ENCODE measurements at places on chromosomes 5 and 9. TPM values are rescaled to one million over a fixed set of nuclear protein-coding genes. Genes with fewer than 3 reads are reported as not detected.

GNA14 gene
- 6.5 TPM for total RNA-seq

JADE2 gene
- total RNA-seq, result 29.3 TPM

TMOD1 gene
- total RNA-seq, result 0.97 TPM

MCIDAS gene
- not detected for total RNA-seq

ZFP37 gene
- total RNA-seq, result 1.6 TPM

KIF12 gene
- not detected for total RNA-seq

DNA sequence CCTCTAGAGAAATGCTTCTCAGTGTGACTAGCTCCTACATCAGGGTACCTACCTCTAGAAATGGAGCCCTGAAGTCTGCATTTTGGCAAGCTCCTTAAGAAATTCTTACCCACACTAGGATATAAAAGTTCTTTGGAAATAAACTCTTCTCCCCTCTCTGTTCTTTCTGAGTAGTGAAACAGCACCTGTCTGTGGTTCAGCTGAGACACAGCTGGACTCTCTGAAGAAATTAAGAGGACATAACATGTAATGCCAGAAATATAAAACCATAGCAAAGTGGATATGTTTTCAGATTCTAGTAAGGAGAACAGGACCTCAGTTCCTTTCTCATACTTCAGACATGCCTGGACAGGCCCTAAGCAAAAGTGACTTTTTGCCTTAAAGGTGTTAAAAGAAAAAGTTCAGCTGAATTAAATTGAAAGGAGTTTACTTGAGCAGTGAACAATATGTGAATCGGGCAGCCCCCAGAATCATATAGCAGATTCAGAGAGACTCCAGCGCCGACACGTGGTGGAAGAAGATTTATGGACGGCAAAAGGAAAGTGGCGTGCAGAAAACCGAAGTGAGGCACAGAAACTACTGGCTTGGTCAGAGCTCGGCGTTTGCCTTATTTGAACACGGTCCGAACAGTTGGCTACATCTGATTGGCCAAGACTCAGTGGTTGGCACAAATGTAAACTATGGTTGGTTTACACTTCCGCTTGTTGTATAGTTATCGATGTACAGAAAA is 64.5 kb downstream of the PRKACG start:
- no peak for DNase-seq

DNA sequence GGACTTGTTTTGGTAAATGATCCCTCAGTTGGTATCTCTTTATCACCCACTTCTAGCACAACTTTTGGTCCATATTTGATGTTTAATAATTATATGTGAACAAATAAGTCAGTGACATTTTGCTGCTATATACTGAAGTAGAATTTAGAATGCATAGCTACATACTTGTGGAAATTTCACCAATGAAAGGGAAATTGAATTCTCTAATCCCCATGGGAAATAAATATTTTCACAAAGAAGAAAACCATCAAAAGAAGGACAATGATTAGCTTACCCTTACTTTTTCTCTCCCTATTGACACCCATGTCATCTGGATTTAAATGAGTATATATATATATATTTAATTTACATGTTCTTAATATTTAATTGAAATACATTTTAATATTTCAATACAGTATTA is 94.3 kb upstream of the DAB2 start:
- DNase-seq, result no peak

- no peak for DNase-seq
Measured at GRCh38 chr9:34577400-34578240, 11.9 kb downstream of the CNTFR start.

DNA sequence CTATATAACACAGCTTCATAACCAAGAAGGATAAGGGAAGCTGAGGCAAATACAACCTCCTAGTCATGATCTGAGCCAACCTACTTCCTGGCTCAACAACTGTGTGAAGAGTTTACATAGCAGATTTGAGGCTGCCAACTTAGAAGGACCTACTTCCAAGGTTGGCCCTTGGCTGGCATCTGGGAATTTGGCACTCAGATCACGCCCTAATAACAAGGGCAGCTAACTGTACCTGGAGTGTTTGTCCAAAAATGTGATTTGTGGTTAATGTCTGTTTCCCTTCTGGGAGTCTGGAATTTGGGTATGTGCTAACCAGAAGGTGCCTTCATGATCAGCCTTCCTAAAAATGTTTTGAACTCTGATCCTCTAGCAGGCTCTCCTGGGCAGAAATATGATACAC is 287.2 kb downstream of the CAAP1 start:
- DNase-seq, result no peak

DNA sequence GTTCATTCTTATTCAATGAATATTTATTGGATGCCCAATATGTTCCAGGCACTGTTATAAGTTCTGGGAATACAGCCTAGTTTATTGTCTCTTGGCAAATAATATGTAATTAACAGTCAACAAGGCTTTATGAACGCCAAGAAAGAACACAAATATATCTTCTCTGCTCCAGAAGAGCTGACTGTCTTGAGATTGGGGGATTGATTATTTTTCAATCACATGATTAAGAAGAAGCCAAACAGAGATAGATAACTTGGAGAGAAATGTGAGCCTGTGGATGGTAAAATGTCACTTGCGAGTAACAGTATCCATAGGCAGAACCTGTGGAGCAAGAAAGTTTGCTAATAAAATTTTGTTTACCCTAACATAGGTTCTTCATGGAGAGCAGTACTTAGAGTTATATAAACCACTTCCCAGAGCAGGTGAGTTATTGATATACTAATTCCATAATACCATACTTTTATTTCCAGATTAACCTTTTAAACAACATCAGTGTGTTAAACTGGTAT is 49.4 kb downstream of the HSD17B4 start:
- no peak for DNase-seq

DNA sequence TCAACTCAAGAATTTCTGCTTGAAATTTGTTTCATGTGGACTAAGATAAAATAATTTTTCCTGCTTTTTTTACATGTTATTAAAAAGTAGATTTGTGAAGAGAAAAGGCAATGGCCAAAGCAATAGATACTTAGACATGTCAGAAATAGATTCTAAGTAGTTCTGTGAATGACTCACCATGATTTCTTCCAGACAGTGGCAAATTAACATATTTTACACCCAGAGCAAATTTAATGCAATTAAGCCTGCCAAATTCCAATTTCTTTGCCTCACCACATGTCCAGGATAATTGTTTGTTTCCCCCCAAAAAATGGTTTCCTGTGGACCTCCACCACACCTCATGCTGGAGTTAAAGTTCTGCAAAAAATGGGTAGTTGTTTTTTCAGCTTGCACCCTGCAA is 651.4 kb downstream of the CETN3 start:
- no peak for DNase-seq

DNA sequence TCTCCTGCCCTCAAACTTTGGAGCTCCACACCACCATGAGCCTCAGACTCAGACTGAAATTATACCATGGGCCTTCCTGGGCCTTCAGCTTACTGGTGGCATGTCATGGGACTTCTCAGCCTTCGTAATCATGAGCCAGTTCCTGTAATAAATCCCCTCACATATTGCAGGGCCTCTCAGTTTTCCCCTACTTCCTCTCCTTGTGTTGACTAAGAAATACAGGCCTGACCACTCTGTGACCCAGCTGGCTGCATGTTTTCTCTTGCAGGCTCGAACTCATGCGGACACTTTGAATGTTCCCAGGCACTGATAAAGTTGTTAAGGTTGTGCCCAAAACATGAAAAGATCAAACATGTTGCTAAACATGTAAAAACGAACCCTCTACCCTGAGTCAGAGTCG is 26.2 kb upstream of the SHC3 start:
- no peak for DNase-seq

DNA sequence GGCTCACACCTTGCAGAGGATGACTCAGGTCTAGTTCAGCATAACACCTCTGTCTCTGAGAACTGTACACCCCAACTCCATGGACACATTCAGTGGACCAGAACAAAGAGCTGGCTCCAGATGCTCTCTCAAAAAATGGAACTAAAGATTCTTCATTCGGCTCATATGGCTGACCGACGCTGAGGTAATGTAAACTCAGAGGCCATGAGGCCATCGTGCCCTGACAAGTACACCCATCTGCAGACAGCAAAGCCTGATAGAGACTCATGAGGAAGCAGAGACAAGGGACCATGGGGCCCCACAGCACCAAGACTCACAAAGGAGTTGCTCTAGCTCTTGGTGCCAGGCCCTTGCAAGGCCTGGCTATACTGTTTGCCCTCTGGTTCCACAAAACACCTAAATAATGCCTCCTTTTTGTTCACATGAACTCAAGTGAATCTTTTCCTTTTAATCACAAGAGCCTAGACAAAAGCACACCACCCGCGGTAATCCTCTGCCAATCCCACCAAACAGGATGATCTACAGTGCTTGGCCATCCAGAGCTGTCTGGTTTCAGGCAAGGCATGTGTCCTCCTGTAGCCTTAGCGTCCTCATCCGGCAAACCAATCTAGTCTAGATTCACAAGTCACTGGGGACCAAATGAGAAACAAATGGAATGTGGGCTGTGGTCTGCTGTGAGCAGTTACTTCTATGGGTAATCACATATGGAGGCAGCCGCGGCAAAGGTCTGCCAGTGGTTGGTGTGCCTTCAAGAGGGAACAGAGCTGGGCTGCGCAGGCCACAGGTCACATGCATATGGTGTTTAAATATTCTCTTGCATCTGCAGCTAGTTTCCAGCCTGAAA is 22.7 kb downstream of the MED27 start:
- DNase-seq, result no peak
